Hypothalamus (tissue), 51 donors: ENCODE measurements at places on chromosomes 11 and 22.

DNA sequence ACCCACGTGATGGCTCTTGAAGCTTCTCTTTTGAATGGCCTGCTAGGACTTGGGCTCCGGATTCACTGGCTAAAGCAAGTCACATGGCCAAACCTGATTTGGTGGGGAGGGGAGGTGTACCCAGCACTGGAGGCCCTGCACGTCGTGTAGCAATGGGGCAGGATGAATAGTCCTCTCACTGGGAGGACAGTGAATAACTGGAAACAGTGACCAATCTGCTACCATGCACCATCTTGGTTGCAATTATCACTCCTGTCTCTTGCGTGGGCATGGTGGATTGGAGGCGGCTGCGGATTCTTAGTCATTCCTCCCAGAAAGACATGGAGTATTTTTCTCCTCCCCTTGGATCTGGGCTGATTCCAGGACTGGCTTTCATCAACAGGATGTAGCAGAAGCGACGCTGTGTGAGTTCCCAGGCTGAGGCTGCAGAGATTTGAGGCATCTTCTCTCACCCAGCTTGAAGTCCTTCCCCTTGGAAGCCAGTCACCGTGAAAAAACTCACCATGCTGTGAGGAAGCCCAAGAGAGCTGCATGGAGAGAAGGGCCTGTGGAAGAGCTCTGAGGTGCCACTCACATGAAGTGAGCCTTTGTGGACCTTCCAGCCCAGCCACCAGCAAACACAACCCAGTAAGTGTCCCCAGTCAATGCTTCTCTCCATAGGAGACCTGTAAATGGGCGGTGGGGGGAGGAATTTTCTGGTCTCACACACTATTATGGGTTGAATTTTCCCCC lies 70.4 kb downstream of the IGLL1 start:
- DNase-seq: no peak

DNA sequence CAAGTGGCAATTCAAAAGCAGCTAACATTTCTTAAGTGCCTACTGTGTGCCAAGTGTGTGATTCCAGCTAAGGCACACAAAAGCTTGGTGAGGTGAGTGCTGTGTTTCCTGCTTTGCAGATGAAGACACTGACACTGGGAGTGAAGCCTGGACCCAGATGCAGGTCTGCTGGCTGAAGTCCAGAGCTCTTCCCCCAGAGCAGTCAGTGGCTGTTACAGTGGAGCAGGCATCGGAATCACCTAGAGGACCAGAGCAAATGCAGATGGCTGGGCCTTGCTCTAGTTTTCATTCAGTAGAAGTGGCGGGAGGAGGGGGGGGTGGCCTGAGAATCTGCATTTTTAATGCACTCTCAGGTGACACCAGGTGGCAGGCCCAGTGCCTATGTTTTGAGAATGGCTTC lies 342.3 kb downstream of the CADM1 start:
- no peak for DNase-seq

DNA sequence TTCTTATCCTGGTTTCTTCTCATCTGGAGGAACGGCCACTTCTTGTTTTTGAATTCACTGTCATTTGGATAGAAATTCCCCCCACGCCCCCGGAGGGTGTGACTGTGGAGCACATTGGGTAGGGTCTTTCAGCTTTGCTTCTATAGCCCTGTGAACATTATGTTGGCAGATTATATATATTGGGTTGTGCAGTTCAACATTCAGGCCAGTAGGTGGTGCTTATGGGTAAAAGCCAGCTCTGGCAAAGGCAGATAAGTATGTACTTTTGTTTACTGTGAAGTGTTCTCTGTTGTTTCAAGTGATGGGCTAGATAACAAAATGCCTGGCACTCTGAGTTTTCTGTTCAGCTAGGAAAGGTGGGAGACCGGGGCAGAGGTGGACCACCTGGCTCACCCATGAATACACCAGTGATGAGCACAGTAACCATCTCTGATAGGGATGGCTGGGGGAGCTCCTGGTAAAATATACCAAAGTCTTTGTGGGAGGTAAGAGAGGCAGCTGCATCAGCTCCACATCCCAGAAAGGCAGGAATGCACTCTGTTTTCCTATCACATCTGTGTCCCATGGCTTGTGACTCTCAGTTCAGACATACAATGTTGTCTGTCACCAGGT lies 1348.2 kb upstream of the RAG2 start:
- DNase-seq: no peak

- DNase-seq: no peak
These were observed 1.4 kb upstream of the GAL3ST1 start for GRCh38 chr22:30575859-30576258.

GRCh38 chr11:76268498-76268897 lies 62.2 kb upstream of the WNT11 start:
- no peak for DNase-seq

DNA sequence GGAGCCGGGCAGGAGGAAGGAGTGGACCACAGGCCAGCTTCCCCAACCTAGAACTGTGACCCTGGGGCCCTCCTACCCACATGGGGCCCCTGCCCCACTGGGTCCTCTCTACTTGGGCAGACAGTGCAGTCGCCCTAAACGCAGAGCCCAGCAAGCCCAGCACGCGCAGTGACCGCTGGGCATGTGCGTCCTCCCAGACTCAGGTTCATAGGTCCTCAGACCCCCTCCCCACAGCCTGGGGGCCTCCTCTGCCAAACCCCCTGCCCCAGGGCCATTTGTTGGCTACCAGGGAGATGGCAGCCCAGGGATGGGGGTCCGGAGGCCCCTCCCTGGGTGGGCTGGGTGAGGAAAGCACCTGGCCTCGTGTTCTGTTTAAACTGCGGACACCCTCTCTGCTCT lies 23.9 kb downstream of the RTN4R start:
- DNase-seq: no peak

GRCh38 chr22:25167834-25168601 lies 31.6 kb upstream of the CRYBB3 start:
- no peak for DNase-seq

- no peak for DNase-seq
These were observed 1.5 kb downstream of the TRIM6 start for GRCh38 chr11:5597953-5598352.

DNA sequence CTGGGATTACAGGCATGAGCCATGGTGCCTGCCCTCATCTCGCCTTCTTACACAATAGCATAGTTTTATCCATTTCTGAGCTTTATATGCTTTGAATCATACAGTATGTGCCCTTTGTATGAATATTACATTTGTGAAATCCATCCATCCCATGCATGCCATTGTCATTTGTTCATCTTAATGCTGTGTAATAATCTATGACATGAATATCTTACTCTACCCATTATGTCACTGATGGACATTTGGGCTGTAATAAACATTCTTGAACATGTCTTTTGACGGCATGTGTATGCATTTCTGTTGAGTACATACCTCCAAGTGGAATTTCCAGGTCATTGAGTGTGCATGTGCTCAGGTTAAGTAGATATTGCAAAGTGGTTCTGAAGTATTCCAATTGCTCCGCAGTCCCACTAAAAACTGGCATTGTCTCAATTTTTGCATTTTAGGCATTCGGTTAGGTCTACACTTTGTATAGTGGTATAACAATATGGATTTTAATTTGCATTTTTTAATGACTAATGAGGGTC lies 339.3 kb upstream of the SYN3 start:
- DNase-seq: no peak

GRCh38 chr11:104858882-104859775 lies 39.1 kb downstream of the CASP12 start:
- no peak for DNase-seq

GRCh38 chr22:43862074-43862881 lies at the start of gene SULT4A1:
TSS of gene SULT4A1 (minus strand) at chr22:43862513. CDS start at chr22:43862382, 131 bp downstream.
- no peak for DNase-seq
